ENCODE measurements at places on chromosomes 2 and 18. TPM values are rescaled to one million over a fixed set of nuclear protein-coding genes. Genes with fewer than 3 reads are reported as not detected.
A peak's percentile ranks its signal among the peaks of the same experiment; 100 is the strongest.

DNA sequence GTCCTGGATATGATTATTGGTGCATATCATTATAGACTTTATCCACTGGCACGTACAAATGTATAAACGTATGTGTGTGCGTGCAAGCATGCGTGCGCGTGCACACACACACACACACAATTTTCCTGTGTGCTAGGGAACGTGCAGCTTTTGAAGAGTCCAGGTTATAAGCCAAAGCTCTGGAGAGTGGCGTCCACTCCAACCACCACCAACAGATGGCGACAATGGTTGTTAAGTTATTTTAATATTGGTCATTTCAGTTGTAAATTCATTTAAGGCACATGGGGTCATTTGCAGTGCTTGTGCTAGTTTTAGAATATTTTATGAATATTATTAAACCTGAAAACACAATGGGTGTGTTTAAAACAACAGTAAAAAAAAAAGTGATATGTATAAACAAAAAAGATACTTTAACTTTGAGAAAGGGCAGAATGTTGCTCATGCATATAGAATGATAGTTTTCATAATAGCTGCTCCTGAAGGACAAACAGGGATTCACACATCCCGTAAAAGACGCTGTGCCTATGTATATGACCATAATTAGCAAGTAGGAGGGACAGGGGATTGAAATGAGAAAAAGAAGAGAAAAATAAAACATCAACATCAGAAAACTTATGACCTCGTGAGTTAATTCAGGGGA is 124.2 kb upstream of the ITGB6 start:
- DNase-seq: peak; percentile 61
- no peak overlapping the region for H3K27ac ChIP-seq
- H3K4me3 ChIP-seq: no peak overlapping the region
- H3K36me3 ChIP-seq: no peaks in the 10 kb centered on the region

- peaks cover 13% of the 10 kb centered on the region for H3K4me1 ChIP-seq
- H3K36me3 ChIP-seq: no peaks in the 10 kb centered on the region
- no peak overlapping the region for H3K4me3 ChIP-seq
- DNase-seq: no peak
- H3K27me3 ChIP-seq: peaks cover 12% of the 10 kb centered on the region
- no peak overlapping the region for H3K27ac ChIP-seq
Measured at GRCh38 chr2:236366397-236366796, 102.2 kb upstream of the ASB18 start.

GRCh38 chr2:239758279-239758877 is 266.8 kb downstream of the NDUFA10 start:
- H3K27ac ChIP-seq: no peak overlapping the region
- peak; percentile 9 for DNase-seq
- H3K4me1 ChIP-seq: peaks cover 7% of the 10 kb centered on the region
- no peaks in the 10 kb centered on the region for H3K36me3 ChIP-seq
- H3K4me3 ChIP-seq: no peak overlapping the region

DNA sequence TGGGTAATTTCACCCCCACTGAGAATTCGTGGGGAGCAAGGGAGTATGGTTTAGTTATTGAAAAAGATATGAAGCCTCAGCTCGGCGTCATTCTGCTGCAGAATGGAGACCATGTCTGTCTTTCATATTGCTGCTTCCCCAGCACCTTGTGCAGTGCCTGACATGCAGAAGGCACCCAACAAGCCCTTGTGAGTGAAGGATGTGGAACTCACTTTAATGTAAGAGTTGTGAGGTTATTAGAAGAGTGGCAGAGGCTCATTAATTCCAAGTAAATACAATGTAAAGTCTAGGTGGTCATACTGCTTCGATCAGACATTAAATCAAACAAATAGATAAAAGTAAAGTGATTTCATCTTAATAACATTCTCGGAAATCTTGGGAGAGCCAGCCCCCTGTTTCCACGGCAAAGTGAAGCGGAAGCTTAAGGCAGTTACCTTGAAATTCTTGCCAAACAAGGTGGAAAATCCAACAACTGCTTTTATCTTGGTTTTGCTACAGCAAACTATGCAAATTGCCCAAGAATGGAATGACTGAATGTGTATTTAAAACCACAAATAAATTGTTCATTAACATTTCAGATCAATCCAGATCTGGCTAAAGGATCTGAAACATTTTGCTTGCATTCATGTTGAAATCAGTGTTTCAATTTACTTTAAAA is 9.6 kb downstream of the CFAP221 start:
- peak overlapping the region; percentile 69 for H3K27ac ChIP-seq
- no peaks in the 10 kb centered on the region for H3K27me3 ChIP-seq
- peaks cover 5% of the 10 kb centered on the region for H3K4me1 ChIP-seq
- no peak for DNase-seq

GRCh38 chr18:2889761-2890192 is 43.0 kb downstream of the EMILIN2 start:
- no peaks in the 10 kb centered on the region for H3K4me1 ChIP-seq
- peaks cover 3% of the 10 kb centered on the region for H3K36me3 ChIP-seq
- no peaks in the 10 kb centered on the region for H3K27me3 ChIP-seq
- H3K4me3 ChIP-seq: no peak overlapping the region
- DNase-seq: no peak

Gene DYSF
- 41.2 TPM for total RNA-seq

Gene CDH2
- 0.68 TPM for total RNA-seq

Gene FSHR
- not detected for total RNA-seq

Gene RRM2
- 8.4 TPM for total RNA-seq

DNA sequence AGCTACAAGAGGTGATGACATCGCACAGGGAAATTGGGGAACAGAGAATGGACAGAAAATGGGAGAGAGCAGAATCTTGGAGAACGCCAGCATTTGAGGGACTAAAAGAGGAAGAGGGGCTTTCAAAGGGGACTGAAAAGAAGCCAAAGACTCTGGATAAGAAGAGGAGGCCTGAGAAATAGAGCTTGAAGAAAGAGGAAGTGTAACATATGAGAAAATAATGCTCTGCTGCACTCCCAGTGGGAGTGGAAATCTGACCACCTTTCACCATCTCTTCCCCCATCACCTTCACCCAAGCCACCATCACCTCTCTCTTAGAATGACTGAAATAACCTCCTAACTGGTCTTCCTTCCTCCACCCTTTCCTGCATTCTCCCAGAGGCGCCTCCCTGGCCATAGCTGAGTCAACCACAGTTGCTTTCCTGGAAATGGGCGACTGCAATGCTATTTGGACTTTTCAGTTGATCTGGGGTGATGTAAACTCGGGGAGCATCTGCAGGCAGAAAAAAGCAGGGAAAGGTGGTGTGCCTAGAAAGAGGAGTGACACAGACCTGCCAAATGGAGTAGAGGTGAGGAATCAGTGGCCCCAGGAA is 16.8 kb downstream of the CXCR1 start:
- DNase-seq: no peak
- no peaks in the 10 kb centered on the region for H3K4me1 ChIP-seq
- no peak overlapping the region for H3K4me3 ChIP-seq
- no peaks in the 10 kb centered on the region for H3K27me3 ChIP-seq
- no peaks in the 10 kb centered on the region for H3K36me3 ChIP-seq
